PC-9 (cell line): ENCODE measurements at places on chromosomes 5 and 9. TPM values are rescaled to one million over a fixed set of nuclear protein-coding genes. Genes with fewer than 3 reads are reported as not detected.

DNA sequence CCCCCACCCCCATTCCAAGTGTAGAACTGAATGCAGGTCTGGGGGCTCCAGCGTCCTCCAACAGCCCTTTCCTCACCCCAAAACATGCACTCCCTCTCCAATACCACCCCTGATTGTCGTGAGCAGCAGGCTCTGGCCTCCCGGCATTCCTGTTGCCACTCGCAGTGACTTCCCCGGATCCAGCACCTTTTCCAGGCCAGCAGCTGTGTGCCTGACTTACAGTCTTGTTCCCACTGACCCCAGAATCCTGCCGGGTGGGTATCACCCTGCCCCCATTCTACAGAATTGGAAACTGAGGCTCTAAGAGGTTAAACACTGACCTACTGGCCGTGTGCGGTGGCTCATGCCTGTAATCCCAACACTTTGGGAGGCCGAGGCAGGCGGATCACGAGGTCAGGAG lies 127.2 kb downstream of the OLFM1 start:
- H3K27ac ChIP-seq: no peak overlapping the region
- no peak for DNase-seq
- no peaks in the 10 kb centered on the region for H3K4me1 ChIP-seq
- no peak overlapping the region for H3K4me3 ChIP-seq
- H3K36me3 ChIP-seq: no peaks in the 10 kb centered on the region

DNA sequence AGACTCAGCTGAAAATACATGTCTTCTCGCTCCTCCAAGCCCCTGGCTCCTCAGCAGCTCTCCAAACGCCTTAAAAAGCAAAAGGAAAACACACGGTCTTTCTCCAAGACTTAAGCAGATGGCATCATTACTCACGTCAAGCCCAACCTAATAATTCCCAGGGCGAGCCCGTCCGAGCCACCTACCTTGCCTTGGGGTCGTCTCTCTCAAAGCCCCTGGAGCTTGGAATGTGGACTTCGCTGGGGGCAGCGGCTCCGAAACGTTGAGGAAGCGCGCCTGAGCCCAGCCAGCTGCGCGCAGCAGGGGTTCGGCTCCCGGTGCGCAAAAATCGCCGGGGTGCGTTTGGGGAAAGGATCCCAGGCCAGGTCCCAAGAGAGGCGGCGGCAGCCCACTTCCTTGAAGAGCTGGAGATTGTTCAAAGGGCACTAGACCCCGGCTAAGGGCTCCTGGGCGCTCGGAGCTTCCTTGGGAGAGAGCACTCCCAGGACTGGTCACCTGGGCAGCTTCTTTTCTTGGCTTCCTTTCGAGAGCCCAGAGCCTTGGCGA lies 395 bp downstream of the DRD1 start:
- no peaks in the 10 kb centered on the region for H3K36me3 ChIP-seq
- H3K4me1 ChIP-seq: no peaks in the 10 kb centered on the region
- H3K27me3 ChIP-seq: peaks cover 59% of the 10 kb centered on the region
- no peak for DNase-seq
- H3K4me3 ChIP-seq: no peak overlapping the region

Gene CKMT2
- not detected in 2 replicates for total RNA-seq

DNA sequence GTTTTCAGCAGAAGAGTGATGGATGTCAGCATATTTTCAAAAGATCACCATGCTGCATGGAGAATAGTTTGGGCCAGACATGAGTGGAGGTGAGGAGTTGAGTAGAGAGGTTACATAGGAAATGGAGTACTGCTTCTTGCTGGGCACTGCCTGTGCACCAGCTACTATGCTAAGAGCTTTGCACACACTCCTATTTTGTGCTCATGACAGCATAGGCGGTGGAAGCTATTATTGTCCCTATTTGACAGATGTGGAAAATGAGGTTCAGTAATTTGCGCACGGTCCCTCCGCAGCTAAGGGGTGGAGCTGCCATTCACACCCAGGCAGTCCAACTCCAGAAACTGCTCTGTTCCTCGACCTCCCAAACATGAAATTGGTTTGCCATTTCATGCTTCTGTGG lies 67.8 kb downstream of the ENTREP1 start:
- peaks cover 27% of the 10 kb centered on the region for H3K4me1 ChIP-seq
- no peak overlapping the region for H3K27ac ChIP-seq
- no peak overlapping the region for H3K4me3 ChIP-seq
- DNase-seq: no peak

DNA sequence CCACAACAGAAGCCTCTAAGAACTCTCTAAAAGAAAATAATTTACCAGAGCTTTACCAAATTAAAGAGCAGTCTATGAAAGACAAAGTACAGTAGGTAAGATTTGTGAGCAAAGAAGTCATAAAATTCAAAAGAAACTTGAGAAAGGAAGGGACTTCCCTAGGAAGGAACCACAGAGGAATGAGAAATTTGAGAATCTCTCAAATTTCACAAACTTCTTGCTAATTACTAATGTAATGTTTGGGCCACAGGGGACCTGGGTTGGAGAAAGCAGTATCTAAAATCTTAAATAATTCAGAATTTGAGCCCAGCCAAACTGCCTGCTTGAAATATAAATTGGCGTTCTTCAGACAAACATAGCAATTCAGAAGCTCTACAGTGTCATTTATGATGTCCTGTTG lies 225.0 kb upstream of the PRR16 start:
- H3K27ac ChIP-seq: no peak overlapping the region
- H3K27me3 ChIP-seq: no peaks in the 10 kb centered on the region
- 0 out of 2 replicates have a peak, but pooled peaks cover 11% of the 10 kb centered on the region for H3K4me1 ChIP-seq
- H3K36me3 ChIP-seq: no peaks in the 10 kb centered on the region

- peaks cover 13% of the 10 kb centered on the region; the same call in 1 of the 2 replicates for H3K4me1 ChIP-seq
- peak within 1 kb of the TSS; percentile 95 for H3K4me3 ChIP-seq
- peaks cover 17% of the 10 kb centered on the region for H3K27me3 ChIP-seq
- no peak within 1 kb of the TSS for H3K27ac ChIP-seq
- DNase-seq: no peak
Measured at GRCh38 chr5:95284572-95285408, at the start of gene MCTP1. Gene MCTP1 (minus strand): TSS chr5:95285094.

Gene PRR7
- total RNA-seq: 22.2 and 31.7 TPM in 2 replicates

Gene ANKRD31
- total RNA-seq: 0.23 and 0.48 TPM in 2 replicates

DNA sequence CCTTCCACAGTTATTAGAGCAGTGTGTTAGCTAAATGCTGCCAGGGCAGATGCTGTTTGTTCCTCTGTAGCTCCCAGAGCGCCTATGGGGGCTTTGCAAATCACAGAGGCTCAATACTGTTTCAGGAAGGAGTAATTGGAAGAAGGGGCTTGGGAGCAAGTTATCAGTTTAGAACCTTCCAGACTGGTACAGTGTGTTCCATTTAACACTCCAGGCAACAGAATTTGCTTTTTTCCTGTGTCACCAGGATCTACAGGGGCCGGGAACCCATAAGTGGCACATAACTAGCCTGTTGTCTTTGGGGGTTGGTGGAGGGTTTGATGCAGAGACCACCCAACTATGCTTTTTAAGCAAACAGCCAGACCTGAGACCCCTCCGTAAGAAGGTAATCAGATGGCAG lies 307.3 kb upstream of the KCNN2 start:
- no peak for DNase-seq
- H3K27ac ChIP-seq: no peak overlapping the region
- H3K4me1 ChIP-seq: no peaks in the 10 kb centered on the region
- H3K36me3 ChIP-seq: no peaks in the 10 kb centered on the region

GRCh38 chr9:97627624-97628023 lies 5.5 kb downstream of the TSTD2 start:
- H3K27ac ChIP-seq: no peak overlapping the region
- no peaks in the 10 kb centered on the region for H3K27me3 ChIP-seq
- no peak for DNase-seq
- peaks cover 13% of the 10 kb centered on the region for H3K4me1 ChIP-seq

- 0 out of 2 replicates have a peak, but pooled peaks cover 6% of the 10 kb centered on the region for H3K4me1 ChIP-seq
- no peaks in the 10 kb centered on the region for H3K27me3 ChIP-seq
- no peak overlapping the region for H3K27ac ChIP-seq
- no peaks in the 10 kb centered on the region for H3K36me3 ChIP-seq
- no peak for DNase-seq
- no peak overlapping the region for H3K4me3 ChIP-seq
Measured at GRCh38 chr9:135901826-135902225, 5.5 kb downstream of the CAMSAP1 start.

DNA sequence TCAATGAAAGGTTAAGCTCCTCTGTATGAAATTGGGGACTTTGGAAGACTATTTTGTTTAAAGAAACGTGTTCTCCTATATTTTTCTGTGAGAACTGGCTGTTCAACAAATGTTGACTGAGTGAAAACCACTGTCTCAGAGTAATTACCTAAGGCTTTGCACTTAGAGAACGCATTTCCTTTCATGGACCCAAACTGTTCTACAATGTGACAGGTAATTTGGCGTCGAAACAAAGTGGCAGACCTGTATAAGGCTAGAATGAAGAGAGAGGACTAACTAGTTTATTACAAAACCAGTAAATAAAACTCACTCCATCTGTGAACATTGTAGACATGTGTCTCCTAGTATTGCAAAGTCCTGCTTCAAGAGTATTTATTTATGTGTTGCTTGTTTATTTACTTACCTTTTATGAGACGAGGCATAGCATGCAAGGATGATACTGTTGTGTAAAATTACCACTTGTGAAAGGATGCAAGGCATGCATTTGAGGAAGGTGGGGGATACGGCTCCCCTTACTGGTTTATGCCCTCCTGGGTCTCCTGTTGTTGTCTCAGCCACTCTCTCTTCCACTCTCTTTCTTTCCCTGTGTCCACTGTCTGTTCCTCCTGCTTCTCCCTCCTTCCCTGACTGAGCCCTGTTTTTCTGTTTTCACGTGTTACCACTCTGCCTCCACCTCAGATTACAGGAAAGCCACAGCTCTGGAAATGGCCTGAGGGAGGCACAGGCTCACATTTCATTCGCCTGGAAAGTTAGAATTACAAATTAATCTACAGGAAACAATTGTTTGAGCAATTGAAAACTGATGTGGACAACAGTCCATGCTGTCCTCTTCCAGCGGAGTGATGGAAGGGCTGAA lies 444.0 kb upstream of the ZNF608 start:
- H3K27ac ChIP-seq: no peak overlapping the region
- peak; percentile 42 for DNase-seq
- H3K36me3 ChIP-seq: no peaks in the 10 kb centered on the region
- no peak overlapping the region for H3K4me3 ChIP-seq

DNA sequence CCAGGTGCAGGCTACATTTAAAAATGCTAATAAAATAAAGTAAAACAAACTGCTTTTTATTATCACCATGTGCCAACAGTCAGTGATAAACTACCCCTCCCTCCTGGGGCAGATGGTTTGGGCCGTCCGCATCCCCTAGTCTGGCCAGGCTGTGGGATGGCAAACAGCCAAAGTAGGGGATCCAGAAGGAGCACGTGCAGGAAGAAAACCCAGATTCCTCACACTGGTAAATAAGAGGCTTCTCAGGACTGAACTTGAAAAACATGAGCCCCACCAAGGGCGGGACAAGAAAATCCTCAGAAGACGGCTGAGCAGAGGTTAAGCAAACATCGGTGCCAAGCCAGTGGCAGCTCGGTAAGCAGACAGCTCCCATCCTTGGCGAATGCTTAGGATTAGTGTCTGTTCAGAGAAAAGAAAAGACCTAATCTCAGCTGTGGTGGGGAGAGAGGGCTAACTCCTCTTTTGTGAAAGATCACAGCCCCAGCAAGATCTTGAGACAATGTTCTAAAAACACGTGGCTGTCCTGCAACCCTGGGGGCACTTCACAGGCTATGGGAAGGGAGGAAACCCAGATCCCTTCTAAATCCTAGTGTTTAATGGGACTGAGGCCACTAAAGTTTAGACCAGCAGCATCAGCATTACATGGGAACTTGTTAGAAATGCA lies 46.5 kb upstream of the GDNF start:
- no peak overlapping the region for H3K4me3 ChIP-seq
- no peak overlapping the region for H3K27ac ChIP-seq
- no peak for DNase-seq
- H3K27me3 ChIP-seq: peaks cover 5% of the 10 kb centered on the region; the same call in 1 of the 2 replicates

Gene CDX1
- total RNA-seq: not detected in 2 replicates

- H3K27me3 ChIP-seq: peaks cover 40% of the 10 kb centered on the region
- H3K27ac ChIP-seq: no peak overlapping the region
- H3K4me3 ChIP-seq: no peak overlapping the region
- no peaks in the 10 kb centered on the region for H3K4me1 ChIP-seq
Measured at GRCh38 chr5:38167562-38167996, 90.8 kb upstream of the EGFLAM start.

Gene HTR1A
- total RNA-seq: not detected in 2 replicates

DNA sequence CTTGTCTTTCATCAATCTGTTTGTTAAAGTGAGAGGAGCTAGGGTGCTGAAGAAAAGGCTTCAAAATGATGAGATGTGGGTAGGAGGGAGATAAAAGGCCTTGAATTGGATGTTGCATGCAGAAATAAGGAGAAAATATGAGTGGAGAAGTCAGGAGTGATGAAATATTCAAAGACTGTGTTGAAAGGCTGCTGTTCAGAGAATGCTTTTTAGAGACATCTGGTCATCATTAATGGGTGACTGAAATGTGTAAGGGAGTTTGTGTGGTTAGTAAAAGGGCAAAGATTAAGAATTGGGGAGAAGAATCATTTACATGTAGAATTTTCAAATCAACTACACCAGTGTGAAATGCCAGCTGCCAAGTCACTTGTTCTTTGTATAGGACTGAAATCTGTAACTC lies 383.9 kb downstream of the MAT2B start:
- H3K36me3 ChIP-seq: no peaks in the 10 kb centered on the region
- no peak overlapping the region for H3K4me3 ChIP-seq
- no peak overlapping the region for H3K27ac ChIP-seq
- DNase-seq: no peak
- H3K27me3 ChIP-seq: no peaks in the 10 kb centered on the region
- H3K4me1 ChIP-seq: no peaks in the 10 kb centered on the region

DNA sequence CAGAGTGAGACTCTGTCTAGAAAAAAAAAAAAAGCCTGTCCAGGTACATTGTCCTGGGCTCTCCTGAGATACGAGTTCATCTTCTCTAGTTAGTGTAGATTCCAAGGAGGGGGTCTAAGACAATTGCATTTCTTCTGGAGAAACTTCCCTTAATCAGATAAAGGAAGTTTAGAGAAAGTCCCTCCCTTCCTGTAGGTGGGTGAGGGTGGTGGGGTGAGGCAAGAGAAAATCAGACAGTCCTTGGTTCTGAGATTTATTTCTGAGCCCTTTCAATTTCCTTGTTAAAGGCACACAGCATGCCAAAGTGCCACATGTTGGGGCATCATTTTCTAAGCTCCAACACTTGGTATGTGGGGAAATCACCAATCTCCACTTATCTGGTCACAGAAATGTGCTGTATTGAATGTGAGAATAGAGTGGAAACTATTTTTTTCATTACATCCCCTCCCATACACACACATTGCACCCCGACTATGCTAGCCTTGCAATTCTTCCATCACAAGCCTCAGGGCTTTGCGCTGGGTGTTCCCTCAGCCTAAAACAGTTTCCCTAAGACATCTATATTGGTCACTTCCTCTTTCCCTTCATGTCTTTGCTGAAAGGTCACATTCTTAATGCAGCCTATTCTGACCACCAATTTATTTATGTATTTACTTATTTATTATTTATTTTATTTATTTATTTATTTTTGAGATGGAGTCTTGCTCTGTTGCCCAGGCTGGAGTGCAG lies 5.1 kb upstream of the TUT7 start:
- H3K4me1 ChIP-seq: peaks cover 17% of the 10 kb centered on the region
- H3K27me3 ChIP-seq: no peaks in the 10 kb centered on the region
- no peaks in the 10 kb centered on the region for H3K36me3 ChIP-seq
- H3K27ac ChIP-seq: no peak overlapping the region
- DNase-seq: no peak
- H3K4me3 ChIP-seq: no peak overlapping the region

GRCh38 chr9:98396656-98397055 lies 141.2 kb upstream of the TBC1D2 start:
- H3K27me3 ChIP-seq: no peaks in the 10 kb centered on the region
- H3K4me3 ChIP-seq: no peak overlapping the region
- H3K36me3 ChIP-seq: no peaks in the 10 kb centered on the region
